ENCODE measurements at places on chromosomes 16 and 17.

GRCh38 chr17:39739885-39740356 is 2.2 kb downstream of the GRB7 start:
- no peak for DNase-seq

GRCh38 chr17:83161298-83162034 is 82.1 kb downstream of the METRNL start:
- DNase-seq, result no peak

- DNase-seq, result no peak
Measured at GRCh38 chr17:80742091-80742490, 197.5 kb downstream of the RPTOR start.

- DNase-seq, result peak; percentile 10
Measured at GRCh38 chr17:27760069-27760885, 40.1 kb downstream of the NOS2 start.

DNA sequence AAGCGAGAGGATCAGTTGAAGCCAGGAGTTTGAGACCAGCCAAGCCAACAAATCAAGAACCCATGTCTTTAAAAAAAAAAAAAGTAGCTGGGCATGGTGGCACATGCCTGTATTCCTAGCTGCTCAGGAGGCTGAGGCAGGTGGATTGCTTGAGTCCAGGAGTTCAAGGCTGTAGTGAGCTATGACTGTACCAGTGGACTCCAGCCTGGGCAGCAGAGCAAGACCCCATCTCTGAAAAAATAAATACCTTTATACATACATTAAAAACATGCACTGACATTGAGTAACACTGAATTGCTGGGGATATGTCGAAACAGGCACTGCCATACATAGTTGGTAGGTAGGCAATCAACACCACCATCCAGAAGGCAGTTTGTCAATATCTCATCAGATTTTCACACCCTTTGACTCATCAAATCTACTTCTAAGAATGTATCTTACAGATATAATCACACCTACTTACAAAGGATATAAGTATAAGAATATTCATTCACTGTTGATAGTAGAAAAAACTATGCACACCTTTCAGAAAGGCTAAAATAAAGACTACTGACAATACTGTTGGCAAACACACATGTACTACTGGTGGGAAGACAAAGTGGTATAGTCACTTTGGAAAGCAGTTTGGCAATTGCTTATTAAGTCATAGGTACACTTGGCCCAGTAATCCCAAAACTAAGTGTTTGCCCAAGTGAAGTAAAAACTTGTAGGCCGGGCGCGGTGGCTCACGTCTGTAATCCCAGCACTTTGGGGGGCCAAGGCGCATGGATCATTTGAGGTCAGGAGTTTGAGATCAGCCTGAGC is 6.4 kb upstream of the CEP20 start:
- DNase-seq, result no peak

- DNase-seq, result peak; percentile 25
Measured at GRCh38 chr16:30875871-30876801, 17.7 kb downstream of the BCL7C start.

DNA sequence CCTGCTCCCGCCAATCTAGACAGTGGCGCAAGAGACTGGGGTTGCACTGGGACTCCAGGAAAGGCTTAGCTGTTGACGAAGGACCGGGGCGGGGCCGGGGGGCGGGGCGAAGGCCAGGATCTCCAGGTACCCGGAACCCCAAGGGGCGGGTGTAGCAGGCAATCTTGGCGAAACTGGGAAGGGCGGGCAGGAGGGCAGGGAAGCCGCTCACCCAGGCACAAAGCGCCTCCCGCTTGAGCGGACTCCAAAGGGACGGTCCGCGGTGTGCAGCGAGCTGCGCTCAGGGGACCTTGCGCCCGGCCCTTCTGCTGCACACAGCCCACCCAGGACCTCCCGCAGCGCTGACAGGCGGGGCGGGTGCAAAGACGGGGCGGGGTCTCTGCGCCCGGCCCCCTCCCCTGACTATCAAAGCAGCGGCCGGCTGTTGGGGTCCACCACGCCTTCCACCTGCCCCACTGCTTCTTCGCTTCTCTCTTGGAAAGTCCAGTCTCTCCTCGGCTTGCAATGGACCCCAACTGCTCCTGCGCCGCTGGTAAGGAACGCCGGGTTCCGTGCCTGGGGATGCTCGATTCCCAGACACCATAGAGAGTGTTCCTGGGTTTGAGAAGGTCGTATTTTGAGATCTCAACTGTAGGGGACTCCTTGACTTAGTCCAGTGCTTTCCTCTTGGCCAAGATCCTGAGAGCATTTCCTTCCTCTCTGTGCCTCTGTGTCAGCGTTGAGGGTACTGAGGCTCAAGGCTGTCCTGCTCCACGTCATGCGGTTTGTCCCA is at the start of gene MT1F:
Gene MT1F, plus strand, starts transcription at position 405 of the 772 bp plus-strand sequence. Its CDS starts 100 bp downstream, at position 505.
- peak; percentile 26 for DNase-seq

GRCh38 chr17:78709119-78709681 is 72.9 kb downstream of the CYTH1 start:
- no peak for DNase-seq

GRCh38 chr16:85956426-85956825 is 57.5 kb downstream of the IRF8 start:
- no peak for DNase-seq

DNA sequence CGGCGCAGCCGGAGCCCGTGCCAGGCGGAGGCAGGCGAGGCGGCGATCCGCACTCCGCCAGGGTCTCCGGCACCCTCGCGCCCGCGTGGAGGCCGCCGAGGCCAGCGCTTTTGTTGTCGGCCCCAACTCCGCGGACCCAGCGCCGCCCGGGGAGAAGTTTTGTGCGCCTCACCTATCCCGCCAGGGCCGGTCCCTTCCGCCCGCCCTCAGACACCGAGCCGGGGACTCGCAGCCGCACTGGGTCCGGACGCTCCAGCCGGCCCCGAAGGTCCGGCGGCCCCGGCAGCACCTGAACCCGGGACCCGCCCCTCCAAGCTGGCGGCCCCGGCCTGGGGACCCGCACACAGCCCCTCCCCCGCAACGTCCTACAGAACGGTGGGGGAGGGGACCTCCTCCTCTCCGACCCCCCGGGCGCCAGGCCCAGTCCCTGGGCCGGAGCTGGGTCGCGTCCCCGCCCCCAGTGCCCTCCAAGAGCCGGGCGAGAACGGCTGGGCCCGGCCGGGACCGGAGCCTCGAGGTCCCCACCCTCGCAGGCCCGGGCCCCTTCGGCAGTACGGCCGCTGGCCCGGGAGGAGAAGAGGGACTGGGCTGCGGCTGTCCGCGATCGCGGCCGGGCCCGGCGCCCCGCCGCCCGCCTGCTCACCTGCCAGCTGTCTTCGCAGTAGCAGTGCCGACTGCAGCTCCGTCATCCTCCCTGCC is 698 bp downstream of the UBE2G1 start:
- peak; percentile 60 for DNase-seq

GRCh38 chr16:31569360-31569717 is 41.6 kb downstream of the AHSP start:
- DNase-seq, result no peak

- DNase-seq, result no peak
Measured at GRCh38 chr16:65120831-65121721, 787 bp downstream of the CDH11 start.

GRCh38 chr16:23634461-23635036 is 6.6 kb downstream of the PALB2 start:
- DNase-seq, result no peak

DNA sequence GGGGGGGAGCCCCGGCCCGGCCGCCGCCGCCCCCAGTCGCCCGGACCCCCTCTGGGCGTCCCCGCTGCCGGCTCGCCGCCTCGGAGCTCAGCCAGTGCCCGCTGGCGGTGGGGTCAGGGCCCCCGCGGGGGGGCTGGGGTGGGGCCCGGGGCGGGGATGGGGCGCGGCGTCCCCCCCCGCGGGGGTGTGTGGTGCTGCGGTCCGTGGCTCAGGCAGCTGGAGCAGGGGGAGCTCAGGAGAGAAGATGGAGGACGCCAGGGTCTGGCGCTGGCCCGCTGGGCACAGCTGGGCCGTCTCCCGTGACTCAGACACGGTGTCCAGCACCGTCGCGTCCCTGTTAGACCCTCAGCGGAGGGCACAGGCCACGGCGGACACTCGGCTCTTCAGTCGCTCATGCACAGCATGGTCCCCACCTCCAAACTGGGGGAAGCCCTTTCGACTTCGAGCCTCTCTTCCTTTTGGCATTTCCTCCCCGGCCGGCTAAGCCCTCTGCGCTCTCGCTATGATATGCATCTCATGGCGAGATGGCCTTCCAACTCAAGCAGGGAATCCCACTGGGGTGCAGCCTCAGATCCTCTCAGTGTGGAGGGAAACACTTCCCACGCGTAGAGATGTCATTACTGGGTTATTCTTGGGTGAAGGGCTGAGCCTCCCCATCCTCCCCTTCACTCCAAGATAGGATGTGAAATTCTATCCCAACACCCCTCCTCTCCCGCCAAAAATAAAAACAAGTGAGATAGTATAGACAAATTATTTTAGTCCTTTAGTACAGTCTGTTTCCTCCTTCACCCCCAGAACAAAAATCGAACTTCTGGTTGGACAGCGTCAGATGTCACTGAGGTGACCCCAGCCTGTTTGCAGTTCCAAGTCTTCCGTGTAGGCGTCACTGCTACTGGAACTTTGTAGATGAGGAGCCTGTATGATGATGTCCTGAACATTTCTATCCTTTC is 522 bp upstream of the VEZF1 start:
- peak; percentile 74 for DNase-seq

- no peak for DNase-seq
Measured at GRCh38 chr16:53219795-53220454, 165.1 kb downstream of the CHD9 start.

GRCh38 chr16:81190667-81191066 is 47.8 kb upstream of the BCO1 start:
- DNase-seq, result no peak

- peak; percentile 15 for DNase-seq
Measured at GRCh38 chr17:49218941-49219913, 8.7 kb downstream of the ABI3 start.

GRCh38 chr16:88560714-88561484 is 9.3 kb upstream of the ZC3H18 start:
- DNase-seq, result no peak

DNA sequence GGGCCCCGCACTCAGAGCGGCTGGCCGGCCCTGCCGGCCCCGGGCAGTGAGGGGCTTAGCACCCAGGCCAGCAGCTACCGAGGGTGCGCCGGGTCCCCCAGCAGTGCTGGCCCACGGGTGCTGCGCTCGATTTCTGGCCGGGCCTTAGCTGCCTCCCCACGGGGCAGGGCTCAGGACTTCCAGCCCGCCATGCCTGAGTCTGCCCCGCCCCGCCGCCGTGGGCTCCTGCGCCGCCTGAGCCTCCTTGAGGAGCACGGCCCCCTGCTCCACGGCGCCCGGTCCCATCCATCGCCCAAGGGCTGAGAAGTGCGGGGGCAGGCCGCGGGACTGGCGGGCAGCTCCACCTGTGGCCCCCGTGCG is 67.9 kb upstream of the AMZ2 start:
- DNase-seq, result no peak

GRCh38 chr17:45411348-45412105 is 21.1 kb downstream of the ARHGAP27 start:
- no peak for DNase-seq

- no peak for DNase-seq
Measured at GRCh38 chr17:2064980-2065785, 10.3 kb downstream of the HIC1 start.

DNA sequence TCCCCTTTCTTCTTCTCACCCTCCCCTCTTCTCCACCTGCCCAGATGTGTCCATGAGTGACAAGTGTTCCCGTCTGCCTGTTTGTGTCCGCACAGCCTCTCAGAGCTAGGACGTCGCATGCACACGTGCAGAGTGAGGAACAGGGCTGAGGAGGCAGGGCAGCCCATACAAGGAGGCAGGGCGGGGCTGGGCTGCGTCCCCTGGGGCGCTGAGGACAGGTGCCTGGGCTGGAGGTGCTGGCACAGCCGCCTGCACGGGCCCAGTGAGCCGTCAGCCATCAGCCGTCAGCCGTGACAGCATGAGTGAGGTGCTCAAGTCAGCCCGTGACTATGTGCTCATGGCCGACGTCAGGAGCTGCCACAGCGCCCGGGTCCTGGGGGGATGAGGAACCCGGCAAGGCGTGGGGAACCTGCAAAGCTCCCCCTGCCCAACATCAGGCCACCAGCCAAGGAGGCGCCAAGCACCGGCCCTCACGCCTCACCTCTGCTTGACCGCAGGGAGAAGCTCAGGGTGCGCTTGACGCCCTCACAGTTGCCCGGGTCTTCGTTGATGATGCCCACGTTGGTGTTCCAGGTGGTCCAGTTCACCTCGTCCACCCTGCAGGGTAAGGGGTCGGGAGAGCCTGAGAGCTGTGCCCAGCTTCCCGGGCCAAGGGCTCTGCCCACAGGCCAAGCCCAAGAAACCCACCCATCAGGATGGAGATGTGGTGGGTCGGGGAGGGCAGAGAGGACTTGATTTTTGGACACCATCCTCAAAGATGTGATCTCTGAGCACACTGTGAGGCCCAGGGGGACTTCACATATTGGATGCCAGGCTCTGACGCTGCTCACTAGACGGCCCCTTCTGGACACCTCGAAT is 13.7 kb upstream of the TRPV3 start:
- no peak for DNase-seq

DNA sequence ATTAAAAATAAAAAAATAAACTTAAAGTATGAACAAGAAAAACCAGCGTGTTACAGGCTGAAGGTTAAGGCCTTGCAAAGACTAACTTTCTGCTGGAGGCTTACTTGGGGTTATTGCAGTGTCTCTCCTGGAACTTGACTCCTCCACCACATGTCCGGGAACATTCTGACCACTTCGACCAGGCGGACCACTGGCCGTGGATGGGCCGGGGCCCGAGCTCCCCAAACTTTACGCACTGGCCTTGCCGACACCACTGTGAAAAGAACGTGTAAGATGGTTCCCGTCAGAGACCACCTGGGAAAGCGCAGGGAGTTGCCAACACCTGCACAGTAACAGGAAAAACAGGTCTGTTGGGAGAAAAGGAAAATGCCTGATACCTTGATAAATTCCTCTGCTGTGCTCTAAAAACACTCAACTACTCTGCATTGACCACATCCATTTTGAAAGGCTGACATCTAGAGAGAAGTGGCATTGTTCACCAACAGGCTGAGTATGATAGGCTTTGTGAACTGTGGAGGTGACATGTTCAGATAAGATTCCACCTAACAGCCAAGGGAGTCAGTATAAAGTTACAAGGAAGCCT is 99.1 kb downstream of the ADAMTS18 start:
- DNase-seq, result no peak

GRCh38 chr17:82888583-82889495 is 49.0 kb upstream of the ZNF750 start:
- peak; percentile 49 for DNase-seq

- no peak for DNase-seq
Measured at GRCh38 chr16:87562201-87562600, 40.1 kb upstream of the JPH3 start.

GRCh38 chr16:81817296-81817695 is 38.2 kb downstream of the PLCG2 start:
- no peak for DNase-seq

Data from C1 segment of cervical spinal cord (tissue), 14 donors.